ENCODE measurements at places on chromosomes 4 and X.

GRCh38 chr4:114688059-114688458 is 89.5 kb downstream of the UGT8 start:
- no peak for DNase-seq

- DNase-seq: no peak
Observed at GRCh38 chrX:118948270-118948669, 26.1 kb upstream of the LONRF3 start.

DNA sequence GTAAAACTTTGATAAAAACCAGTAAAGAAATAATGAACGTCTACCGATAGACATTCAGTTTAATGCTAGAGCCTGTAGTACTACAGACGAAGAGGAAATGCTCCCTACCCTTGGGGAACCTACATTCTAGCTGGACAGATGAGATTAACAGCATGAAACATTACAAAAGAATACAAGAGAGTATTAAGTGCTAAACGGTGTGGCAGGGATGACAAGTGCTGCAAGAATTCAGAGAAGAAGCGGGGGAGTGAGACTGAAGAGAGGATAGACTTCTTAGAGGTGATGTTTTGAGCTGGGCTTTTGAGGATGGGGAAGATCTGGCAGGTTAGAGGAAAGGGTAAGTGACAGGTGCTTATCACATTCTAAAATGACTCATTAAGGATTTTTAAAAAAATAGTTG is 52.6 kb upstream of the ESX1 start:
- DNase-seq: no peak

- no peak for DNase-seq
Observed at GRCh38 chr4:154614306-154614705, 1.9 kb upstream of the FGG start.

All from suprapubic skin (tissue), 4 donors.